ENCODE measurements at places on chromosomes 16 and 17.

DNA sequence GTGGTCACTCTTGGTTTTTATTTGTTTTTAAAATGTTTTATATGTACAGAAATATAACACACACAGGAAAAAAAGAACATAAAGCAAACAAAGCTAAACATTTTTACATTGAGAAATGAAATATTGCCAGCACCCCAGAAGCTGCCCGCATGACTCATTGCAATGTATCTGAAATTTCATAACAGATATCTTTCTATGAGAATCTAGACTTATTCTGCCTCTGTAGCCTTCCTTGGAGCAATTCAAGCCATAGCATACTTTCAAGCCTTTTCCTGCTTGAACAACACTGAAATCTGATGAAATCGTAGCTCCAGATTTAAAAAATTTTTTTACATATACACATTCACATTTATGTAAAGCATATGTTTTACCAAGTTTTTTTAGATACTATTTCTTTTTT, 86.9 kb downstream of the RBBP6 start:
- DNase-seq = no peak

GRCh38 chr16:55913716-55914115, 38.5 kb upstream of the CES5A start:
- DNase-seq = no peak

- no peak for DNase-seq
Measured at GRCh38 chr16:79949417-79949816, 348.9 kb upstream of the MAF start.

GRCh38 chr17:10727192-10727591, 2.6 kb downstream of the TMEM220 start:
- DNase-seq = no peak

- DNase-seq = no peak
Measured at GRCh38 chr16:79873825-79874224, 273.3 kb upstream of the MAF start.

DNA sequence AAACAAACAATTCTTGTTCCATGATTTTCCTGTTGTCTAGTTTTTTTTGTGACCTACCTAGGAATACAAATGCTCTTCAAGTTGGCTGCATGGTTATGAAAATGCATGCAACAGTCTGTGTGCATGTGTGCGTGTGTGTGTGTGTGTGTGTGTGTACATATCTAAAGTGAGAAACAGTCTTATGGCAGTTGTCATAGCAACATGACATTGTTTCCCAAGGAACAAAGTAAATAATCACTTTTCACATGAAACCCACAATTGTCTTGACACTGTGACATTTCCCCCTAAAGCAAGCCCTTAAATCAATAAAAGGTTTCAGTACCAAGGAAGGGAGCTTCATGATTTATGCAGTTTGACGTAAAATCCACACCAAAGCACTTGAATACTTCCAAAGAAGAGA, 758.4 kb downstream of the CDH8 start:
- DNase-seq = no peak

- DNase-seq = no peak
Measured at GRCh38 chr17:67605256-67605912, 112.4 kb upstream of the NOL11 start.

GRCh38 chr16:67708368-67708771, 10.7 kb downstream of the GFOD2 start:
- DNase-seq = no peak

DNA sequence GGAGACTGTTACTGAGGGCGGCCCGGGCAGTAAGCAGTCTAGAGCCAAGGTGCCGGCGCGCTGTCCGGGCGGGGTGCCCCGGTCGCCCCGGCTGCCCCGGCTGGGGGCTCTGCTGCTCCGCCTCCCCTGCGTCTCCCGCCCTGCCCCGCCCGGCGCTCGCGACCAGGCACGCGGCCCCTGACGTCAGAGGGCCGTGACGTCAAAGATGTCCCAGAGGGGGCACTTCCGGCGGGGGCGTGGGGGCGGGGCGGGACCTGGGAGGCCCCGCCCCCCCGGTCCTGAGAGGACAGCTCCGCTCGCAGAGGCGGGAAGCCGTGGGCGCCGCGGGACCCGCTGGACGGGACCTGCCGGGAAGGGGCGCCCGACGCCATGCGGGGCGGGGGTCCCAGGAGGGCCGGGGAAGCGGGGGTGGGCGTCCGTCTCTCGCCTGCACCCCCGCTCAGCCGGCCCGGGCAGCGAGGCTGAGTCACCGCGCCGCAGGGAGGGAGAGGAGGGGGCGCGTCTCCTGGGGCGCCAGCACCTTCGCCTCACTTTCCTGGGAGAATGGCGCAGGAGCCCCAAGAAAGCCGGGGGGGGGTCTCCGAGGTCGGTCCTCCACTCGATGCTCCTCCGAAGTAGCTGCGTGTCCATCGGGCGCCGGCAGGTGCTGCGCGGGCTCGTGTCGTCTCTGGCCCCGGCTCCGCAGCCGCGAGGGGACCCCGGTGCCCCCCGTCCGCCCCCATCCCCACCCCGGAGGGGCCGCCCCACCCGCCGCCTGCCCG, 4.4 kb upstream of the HIC1 start:
- peak; percentile 50 for DNase-seq

DNA sequence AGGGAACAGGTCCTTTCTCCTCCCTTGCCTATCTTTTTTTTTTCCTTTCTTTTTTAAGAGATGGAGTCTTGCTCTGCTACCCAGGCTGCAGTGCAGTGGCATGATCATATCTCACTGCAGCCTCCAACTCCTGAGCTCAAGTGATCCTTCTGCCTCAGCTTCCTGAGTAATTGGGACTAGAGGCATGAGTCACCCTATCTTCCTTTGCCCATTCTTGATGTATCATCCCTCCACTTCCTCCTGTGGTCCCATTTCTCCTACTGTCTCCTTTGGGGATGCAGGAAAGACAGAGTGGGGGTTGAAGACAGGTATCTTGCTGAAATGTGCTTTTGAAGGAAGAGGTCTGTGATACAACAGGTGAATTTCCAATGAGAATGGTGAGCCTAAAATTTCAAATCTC, 5.5 kb downstream of the MYO19 start:
- no peak for DNase-seq

DNA sequence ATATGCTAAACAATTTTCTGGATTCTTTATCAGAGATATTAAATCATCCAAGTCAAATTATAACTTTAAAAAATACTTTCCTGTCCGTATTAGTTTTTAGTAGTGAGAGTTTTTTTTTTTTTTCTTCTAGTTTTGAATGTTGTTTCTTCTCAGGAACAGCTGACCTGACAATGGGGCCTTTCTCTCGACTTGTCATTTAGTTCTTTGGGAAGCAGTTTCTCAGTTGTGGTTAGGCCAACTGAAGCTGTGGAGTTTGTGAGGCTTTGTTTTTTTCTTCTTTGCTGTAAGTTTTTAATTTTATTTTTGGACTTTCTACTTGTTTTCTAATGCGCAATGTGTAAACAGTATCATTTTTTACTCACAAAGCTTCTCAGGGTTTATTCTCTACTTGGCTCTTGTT, 140.8 kb downstream of the FTO start:
- no peak for DNase-seq

DNA sequence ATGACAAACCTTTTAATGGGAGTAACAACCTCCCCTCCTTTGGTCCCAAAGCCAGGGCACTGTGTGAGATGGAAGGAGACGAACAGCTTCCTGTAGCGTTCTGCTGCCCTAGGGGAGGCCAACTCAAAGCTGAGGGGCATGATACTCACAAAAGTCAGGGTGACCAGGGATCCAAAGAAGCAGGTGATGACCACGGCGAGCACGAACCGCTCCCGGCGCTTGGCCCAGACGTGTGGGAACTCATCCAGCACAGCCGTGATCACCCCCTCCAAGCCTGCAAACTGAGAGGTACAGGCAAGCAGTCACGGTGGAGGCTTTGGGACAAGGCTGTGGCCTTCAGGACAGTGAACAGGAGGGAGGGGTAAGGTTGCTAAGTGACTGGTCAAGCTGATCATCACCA, 25.1 kb downstream of the SLC6A4 start:
- no peak for DNase-seq

DNA sequence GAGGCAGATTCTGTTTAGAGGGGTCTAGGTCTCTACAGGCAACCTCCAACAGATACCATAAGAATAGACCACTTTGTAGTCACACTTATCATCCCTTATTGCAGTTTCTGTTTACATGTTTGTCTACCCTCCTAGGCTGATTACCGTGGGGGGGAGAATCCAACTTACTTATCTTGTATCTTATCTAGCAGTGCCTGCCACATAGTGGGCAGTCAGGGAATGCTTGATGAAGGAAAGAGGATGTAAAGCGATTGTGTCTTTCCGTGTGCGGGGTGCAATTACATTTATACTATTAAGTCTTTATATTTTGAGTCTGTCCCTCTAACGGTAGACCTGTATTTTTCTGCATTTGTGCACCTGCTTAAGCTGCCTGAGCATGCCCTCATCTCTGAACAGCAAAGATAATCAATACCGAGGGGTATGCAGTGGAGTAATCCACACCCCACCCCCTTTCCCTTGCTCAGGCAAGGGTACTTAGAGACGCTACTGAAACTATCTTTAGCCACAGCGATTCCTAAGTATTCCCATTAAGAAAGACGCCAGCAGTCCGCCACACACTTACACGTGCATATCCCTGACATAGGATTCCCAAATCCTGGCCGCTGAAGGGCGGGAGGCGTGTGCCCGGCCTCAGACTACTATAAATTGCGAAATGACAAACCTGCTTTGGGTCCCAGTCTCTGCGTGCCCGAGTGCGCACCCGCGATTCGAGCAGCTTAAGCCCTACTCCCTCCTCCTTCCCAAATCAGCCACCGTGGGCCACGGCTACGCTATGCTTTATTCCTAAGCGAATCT, 635 bp upstream of the AATF start:
- DNase-seq = no peak

DNA sequence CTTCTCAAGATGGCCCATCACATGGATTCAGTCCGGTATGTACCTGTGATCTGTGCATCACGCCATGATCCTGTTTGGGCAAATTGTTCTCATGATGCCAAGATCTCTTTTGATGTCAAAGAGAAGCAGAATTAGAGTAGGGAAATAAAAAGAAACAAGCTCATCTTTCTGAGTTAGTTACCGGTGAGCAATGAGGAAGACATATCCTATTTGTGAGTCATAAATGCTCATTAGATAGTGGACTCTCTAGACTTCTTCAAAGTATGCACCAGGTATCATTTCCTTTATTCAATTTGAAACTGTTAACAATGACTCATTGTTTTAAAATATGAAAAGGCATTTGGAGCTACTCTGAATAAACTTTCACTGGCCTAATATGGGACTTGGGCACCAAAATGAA, 8.0 kb upstream of the KRTAP4-12 start:
- no peak for DNase-seq
